WTC11 (cell line): ENCODE measurements at places on chromosomes 12 and 14. TPM values are rescaled to one million over a fixed set of nuclear protein-coding genes. Genes with fewer than 3 reads are reported as not detected.

Gene GNB3
- 14.0 to 16.5 TPM (median 14.3 TPM) in 3 replicates for total RNA-seq

Gene FOXM1
- total RNA-seq, result 99.6 to 118 TPM (median 100 TPM) in 3 replicates

Gene GDF3
- 34.4 to 42.0 TPM (median 38.2 TPM) in 3 replicates for total RNA-seq

Gene COX8C
- not detected in 3 replicates for total RNA-seq
